Mucosa of gallbladder (tissue), 1 donor: ENCODE measurements at places on chromosomes 2 and 18.
A peak's percentile ranks its signal among the peaks of the same experiment; 100 is the strongest.

DNA sequence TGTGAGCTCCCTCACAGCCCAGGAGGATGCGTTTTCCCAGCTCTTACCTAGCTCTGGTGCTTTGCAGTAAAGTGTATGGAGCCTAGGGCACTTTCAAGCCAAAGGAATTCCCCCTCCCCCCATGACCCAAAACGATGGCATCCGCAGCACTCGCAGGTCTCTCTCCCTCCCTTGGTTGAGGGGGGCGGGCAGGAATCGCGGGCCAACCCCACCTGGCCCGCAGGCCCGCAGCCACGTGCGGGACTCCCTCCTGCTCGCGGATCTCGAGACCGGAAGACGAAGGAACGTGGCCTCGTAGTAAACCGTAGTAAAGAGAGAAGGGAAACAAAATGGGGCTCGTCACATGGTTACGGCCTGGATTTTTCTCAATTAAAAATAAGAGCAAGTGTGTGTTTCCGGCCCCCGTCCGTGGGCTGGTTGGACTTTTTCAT, 8.5 kb downstream of the IRS1 start:
- peak; percentile 64 for DNase-seq

DNA sequence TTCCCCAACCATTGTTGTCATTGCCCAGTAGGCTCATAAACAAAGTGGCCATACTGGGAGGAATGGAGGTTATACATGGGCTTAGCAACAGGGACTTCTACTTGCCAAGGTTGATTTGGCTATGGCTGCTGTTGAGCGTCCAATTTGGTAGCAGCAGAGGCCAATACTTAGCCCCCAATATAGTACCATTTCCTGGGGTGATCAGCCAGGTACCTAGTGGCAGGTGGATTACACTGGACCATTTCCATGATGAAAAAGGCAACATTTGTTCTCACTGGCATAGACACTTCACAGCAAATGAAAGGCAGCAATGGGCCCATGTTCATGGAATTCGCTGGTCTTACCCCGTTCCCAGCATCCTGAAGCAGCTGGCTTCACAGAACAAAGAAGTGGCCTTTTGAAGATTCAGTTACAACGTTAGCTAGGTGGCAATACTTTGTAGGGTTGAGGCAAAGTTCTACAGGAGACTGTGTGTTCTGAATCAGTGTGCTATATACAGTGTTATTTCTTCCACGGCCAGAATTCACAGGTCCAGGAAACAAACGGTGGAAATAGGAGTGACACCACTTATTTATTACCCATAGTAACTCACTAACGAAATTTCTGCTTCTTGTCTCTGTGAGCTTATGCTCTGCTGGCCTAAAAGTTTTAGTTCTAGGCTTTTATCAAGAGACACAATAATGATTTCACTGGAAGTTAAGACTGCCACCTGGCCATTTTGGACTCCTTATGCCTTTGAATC, 37.5 kb downstream of the FBXO11 start:
- DNase-seq, result no peak

- DNase-seq, result no peak
Measured at GRCh38 chr2:212794471-212794870, 255.9 kb upstream of the ERBB4 start.

DNA sequence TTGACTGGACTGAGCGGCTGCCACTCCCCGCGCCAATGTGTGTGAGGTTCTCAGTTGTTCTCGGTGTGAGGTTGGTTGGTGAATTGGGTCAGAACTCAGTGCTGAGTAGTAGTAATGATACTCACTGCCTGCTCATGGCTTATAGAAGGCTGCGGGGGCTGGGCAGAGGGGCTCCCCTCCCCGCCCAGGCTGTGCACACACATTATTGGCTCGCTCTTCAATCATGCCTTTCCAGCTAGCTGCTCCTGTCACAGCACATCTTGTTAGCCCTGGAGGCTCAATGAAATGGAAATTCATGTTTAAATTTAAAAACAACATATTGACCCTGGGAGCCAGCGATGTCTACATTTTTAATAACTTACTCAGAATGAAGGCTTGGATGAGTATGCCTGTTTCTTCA, 152.8 kb downstream of the CELF4 start:
- DNase-seq, result no peak

- DNase-seq, result no peak
Measured at GRCh38 chr2:162184359-162184758, 32.3 kb upstream of the GCG start.

GRCh38 chr2:233235977-233236376, 15.5 kb upstream of the ATG16L1 start:
- DNase-seq, result no peak

DNA sequence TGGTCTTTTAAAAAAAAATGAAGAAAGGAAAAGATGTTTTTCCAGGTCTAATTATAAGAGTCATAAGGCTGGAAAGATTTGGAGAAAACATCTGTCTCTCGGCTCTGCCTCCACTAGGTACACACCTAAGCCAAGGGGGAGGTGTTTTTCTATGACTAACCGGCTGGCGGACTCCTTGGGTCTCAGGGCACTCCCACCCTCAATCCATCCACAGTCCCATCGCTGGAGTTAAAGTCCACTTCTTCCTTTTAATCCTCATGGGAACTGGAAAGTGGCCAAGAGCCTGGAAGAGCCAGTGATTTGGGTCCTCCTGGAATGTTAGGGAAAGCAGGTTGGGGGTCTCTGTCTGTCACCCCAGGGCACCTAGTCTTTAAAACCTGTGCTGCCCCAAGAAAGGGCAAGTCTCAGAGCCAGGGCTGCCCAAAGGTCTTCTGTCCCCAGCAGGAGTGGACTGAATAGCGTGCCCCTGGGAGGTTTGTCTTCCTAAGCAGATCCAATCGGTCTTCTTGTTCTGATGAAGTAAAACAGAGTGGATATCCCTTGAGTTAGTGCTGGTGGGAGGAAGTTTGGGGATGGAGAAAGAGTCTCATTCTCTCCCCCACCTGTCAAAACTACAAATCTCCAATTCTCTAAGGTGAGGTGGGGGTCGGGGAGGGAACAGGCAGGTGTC, 66.4 kb downstream of the MCFD2 start:
- DNase-seq, result peak; percentile 58

GRCh38 chr18:9069601-9070000, 32.9 kb upstream of the NDUFV2 start:
- no peak for DNase-seq

GRCh38 chr18:13145636-13146190, 72.8 kb upstream of the LDLRAD4 start:
- no peak for DNase-seq

DNA sequence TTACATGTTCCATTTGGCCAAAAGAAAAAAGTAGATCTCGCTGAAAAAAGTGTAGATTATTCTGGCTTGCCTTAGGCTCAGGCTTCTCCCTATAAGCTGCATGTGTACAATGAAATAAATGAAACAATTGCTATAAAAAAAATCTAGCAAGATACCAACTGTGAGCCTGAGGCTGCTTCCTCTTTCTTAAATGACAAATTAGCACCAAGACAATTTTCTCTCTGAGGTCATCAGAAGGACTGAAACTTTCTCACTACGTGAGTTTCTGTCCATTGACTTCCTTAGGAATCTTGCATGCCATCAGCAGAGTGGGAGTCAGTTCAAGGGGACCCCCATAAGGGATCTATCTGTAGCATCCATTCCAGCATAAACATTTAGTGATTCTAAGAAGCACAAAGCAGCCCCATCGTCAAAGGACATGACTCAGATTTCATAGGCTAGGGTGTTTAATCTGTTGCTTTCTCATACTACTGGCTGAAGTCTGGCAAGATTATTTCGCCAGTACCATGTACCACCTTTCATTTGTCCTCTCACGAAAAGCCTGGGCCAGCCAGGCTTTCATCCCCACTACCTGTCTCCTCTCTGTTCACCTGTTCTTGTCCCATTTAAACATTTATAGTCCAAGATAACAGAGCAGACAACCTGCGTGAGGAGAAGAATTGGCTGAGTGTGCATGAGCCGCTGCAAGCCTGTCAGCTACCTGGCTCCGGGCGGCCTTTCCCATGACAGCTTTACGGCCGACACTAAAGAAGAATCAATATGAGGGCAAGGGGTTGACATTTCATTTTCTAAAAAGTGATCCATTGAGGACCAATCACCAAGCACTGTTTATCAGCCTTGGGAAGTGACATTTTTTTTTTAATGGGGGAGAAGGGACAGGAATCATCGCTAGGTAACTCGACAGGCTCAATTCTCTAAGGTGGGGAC, 120.0 kb downstream of the EPHA4 start:
- no peak for DNase-seq

DNA sequence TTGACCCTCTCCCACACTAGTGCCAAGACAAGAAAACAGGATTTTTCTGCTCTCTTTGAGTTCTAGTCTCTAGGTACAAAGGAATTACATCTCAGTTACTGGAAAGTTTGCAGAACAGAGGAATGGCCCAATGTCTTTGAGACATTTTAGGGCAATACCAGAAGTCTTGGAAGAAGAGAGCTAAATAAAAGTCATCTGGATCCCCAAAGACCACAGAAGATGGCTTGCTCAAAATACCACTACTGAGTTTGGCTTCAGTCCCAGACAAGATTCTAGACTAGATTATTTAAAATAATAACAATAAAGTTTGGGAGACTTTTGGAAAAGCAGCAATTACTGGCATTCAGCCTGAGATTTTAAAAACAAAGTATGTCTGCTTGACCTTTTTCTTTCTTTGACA, 61.9 kb upstream of the HK2 start:
- no peak for DNase-seq

DNA sequence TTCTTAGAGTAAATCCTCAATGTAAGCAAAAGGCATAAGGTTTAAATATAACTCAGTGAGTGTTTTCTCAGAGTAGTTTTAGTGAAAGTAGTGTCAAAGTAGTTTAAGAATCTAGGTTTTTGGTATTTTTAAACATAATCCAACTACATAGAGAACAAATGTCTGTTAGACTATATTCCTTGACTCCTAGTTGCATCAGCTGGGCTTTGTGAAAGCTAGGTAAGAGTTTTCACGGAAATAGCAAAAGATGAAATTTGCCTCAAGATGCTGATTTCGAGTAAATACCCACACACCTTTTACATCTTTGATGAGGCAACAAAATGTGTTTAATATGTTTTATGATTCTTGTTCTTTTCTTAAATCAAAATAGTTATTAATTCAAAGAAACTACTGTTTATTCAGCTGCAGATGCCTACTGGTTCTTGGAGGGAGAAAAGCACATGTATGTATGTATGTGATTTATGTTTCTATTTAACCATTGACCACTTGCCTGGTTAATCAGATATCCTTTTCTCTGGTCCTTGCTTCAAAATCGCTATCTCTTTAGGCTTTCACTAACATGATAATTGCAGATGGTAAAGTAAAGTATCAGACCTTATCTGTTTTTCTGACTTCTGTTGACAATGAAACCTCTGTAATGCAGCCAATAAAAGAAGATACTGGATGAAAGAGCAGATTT, 117.4 kb upstream of the NOSTRIN start:
- DNase-seq, result no peak

DNA sequence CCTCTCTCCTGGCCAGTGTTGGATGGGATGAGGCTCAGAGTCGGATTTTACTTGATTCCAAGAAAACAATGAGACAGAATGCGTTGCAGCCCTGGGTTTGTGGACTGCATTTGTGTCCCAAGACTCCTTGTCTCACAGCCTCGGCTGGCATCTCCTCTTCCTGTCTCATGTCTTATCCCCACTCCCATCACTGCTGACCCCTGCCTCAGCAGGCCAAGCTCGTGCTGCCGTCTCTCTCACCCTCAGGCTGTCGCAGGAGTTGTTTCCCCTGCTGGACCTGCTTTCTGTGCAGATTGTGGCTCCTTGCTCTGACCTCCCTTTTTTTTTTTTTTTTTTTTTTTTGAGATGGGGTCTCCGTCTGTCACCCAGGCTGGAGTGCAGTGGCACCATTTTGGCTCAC, 70.2 kb upstream of the RALBP1 start:
- no peak for DNase-seq

GRCh38 chr18:46096651-46097300, 1.3 kb downstream of the ATP5F1A start:
- DNase-seq, result no peak

DNA sequence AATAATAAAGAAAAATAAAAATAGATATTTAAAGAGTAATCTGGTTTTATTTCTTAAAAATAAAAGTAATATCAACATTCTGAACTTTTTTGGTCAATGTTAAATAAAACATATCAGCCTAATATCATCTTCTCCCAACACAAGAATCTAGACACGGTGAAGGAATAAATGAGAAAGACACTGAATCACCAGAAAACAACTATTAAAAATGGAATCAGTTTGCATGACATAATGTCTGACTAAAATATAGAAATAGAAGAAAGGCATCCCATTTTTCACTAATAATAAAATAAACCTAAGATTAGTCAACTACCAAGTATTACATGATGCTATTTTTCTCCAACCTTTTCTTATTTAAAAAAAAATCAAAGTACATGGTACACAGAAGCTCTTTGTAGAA, 30.8 kb upstream of the TNFAIP6 start:
- DNase-seq, result no peak

DNA sequence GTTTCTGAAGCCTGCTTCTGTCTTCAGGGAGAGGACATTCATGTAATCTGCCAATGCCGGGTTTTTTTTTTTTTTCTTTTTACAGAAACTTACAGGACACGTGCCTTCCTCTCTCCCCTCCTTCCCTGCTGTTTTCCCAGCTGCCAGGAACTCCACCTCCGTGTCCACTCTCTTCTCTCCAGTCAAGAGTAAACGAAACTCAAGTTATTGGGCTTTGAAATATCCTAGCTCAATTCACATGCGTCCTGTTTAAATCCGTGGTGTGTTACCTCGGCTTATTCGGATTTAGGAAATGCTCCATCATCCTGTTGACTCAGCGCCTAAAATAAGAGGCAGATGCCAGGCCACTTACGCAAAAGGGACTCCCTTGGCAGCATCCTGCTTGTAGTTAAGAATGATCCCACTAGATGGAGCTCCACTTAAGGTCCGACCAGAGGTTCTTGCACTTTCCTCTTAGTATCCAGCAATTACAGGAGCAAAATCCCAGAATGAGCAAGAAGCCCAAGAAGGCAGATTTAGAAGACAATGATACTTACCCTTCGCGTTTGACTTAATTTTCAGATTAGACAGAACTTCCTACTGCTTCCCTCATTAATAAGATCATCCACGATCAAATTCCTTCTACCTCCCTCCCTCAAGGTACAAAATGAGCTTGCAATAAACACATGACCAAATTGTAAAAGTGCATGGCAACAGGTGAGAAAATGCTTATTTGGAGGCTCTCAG, 97.2 kb upstream of the ZCCHC2 start:
- peak; percentile 92 for DNase-seq

DNA sequence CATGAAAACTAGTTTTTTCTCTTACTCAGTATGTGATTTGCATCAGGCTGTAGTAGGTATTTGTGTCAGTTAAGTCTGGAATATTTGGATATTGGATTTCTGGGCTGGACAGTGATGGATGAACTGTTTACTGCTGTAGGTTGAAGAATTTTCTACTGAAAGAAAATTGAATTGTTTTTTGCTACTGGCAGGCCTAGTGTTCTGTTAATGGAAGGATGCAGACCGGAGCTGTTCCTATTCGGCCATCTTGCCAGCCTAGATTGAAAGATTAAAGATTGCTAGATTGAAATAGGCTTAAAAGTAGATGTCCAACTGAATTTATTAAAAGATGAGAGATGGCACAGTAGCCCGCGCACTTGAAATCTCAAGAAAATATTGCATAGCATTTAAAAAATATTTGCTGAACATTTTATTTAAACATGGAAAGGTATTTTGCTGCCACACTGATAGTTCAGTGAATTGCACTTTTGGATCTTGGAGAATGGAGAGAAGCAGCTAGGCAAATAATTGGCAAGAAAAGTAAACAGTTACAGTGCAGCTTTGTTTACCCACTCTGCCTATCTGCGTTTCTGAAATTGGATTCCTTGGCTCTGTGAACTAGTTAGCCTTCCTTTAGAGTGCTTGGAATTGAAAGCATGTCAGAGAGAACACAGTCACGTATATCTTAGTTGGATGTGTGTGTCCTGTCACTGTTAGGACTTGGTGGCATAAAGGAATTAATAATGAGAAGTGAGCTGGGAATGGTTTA, 54.1 kb downstream of the EPB41L5 start:
- DNase-seq, result peak; percentile 52

GRCh38 chr2:231263118-231263831, 64.8 kb downstream of the ARMC9 start:
- no peak for DNase-seq
